ENCODE measurements at places on chromosomes 11 and 22. TPM values are rescaled to one million over a fixed set of nuclear protein-coding genes. Genes with fewer than 3 reads are reported as not detected.
A peak's percentile ranks its signal among the peaks of the same experiment; 100 is the strongest.

CRYBA4 gene
- total RNA-seq = not detected

OR51E2 gene
- 0.42 TPM for total RNA-seq

ANO5 gene
- 0.90 TPM for total RNA-seq

NEFH gene
- total RNA-seq = not detected

- no peaks in the 10 kb centered on the region for H3K36me3 ChIP-seq
- no peak overlapping the region for H3K27ac ChIP-seq
- no peak for DNase-seq
- peaks cover 42% of the 10 kb centered on the region for H3K4me1 ChIP-seq
- peaks cover 58% of the 10 kb centered on the region for H3K27me3 ChIP-seq
- H3K4me3 ChIP-seq = no peak overlapping the region
Observed at GRCh38 chr11:92227959-92228935, 3.6 kb downstream of the FAT3 start.

DNA sequence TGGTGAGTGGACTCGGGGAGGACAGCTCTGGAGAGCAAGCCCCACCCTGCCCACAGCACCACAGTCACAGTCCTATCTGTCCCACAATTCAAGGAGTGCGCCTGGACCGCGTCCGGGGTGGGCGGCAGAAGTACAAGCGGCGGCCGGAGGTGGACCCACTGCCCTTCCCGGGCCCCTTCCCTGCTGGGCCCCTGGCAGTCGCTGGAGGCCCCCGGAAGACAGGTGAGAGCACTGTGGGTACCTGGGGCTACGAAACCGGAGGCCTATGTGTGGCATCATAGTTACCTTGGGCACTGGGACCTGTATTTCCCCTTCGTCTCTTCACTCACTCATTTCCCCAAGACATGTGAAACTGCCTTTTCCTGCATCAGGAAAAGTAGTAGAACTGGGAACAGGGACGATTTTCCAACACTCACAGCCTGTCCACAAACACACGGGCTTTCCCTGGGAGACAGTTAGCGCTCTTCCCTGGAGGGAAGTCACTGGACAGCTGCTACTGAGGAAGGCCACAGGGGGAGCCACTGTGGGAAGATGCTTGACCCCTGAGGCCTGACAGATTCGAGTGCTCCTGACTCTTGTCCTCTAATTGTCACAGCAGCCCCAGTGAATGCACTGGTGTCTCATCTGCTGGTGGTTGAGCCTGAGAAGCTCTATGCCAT, 3.1 kb downstream of the TRMT112 start:
- peaks cover 7% of the 10 kb centered on the region for H3K4me1 ChIP-seq
- no peak for DNase-seq

DNA sequence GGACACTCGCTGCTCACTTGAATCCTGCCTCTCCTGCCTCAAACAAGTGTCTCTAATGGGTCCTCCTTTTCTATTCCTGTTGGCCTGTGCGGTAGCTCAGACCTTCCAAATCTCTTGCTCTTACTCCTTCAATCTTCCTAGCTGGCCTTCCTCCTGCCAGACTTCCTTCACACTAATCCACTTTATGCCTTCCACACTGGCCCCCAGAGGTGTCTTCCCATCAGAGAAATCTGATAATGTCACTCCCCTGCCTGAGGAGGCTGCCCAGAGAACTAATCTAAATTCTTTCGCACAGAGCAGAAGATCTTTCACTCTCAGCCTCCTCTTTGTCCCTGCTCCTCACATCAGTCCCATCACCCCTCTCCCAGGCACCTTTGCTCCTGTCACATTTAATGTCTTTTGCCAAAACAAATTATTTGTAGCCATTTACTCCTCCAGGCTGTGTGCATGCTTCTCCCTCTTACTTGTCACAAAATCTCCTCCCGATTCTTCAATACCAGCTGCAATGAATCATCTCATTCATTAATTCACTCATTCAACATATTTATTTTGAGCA, 175.7 kb downstream of the MAML2 start:
- peaks cover 16% of the 10 kb centered on the region for H3K4me1 ChIP-seq
- no peak for DNase-seq
- no peaks in the 10 kb centered on the region for H3K27me3 ChIP-seq
- no peak overlapping the region for H3K4me3 ChIP-seq

DNA sequence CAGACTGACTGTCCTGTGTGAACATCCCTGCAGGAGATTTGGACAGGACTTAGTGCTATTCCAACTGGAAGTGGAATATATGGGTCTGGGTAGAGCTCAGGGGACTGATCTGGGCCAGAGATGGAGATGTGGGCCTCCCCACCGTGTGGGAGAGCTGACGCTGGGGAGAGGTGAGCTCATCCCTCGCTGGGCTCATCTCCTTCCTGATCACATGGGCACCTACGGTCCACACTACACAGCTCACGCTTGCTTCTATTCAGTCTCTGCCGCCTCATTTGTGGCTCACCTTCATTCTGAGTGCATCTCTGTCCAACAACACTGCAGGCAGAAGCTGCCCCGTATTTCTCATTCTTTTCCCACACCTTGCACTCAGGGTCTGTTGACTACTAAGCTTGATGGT, 16.6 kb upstream of the RAB1B start:
- no peaks in the 10 kb centered on the region for H3K36me3 ChIP-seq
- no peak overlapping the region for H3K4me3 ChIP-seq
- no peak for DNase-seq
- H3K27ac ChIP-seq = no peak overlapping the region
- peaks cover 5% of the 10 kb centered on the region for H3K4me1 ChIP-seq

DNA sequence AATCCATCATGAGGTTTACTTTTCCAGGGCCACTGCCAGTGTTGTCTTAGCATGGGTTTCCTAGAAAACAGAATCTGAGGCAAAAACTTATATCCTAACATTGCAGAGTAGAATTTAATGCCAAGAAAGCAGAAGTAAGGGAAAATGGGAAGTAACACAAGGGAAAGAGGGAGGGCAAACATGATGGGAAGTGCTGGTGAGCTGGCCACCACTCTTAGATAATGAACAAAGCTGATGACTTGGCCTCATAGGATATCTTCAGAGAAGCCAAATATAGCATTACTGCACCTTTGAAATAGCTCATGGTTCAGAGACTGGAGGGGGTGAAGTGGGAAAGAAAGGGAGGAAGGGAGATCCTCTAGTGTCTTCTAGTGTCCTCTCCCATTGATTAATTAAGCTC, 24.8 kb upstream of the CALCB start:
- H3K27me3 ChIP-seq = no peaks in the 10 kb centered on the region
- no peaks in the 10 kb centered on the region for H3K4me1 ChIP-seq
- no peak overlapping the region for H3K4me3 ChIP-seq
- H3K27ac ChIP-seq = no peak overlapping the region

DNA sequence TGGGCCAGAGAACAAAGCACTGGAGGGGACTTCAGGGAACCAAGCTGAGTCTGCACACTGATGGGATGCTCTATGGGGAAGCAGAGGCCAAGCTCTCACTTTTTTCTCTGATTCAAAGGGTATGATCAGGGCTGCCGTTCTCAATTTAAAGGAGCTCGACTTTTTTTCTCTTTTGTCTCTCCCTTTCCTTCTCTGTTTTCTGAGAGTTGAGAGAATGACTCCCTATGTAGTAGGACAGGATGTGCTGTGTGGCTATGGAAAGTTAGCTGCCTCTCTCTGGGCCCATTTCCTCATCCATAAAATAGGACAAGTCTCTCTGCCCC, 7.9 kb downstream of the ADORA2A start:
- peak overlapping the region; percentile 69 for H3K27ac ChIP-seq
- no peaks in the 10 kb centered on the region for H3K36me3 ChIP-seq
- no peak overlapping the region for H3K4me3 ChIP-seq
- H3K27me3 ChIP-seq = no peaks in the 10 kb centered on the region

- no peaks in the 10 kb centered on the region for H3K36me3 ChIP-seq
- no peak for DNase-seq
- peaks cover 5% of the 10 kb centered on the region for H3K4me1 ChIP-seq
- H3K27ac ChIP-seq = no peak overlapping the region
- H3K27me3 ChIP-seq = no peaks in the 10 kb centered on the region
- no peak overlapping the region for H3K4me3 ChIP-seq
Observed at GRCh38 chr11:95671768-95672167, 117.8 kb downstream of the FAM76B start.

DNA sequence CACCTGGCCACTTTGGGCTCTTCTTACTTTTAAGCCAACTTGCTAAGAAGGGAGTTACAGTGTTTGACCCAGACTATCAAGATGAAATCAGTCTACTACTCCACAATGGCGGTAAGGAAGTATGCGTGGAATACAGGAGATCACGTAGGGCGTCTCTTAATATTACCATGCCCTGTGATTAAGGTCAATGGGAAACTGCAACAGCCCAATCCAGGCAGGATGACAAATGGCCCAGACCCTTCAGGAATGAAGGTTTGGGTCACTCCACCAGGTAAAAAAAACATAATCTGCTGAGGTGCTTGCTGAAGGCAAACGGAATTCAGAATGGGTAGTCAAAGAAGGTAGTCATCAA, 1.0 kb upstream of the YPEL4 start:
- H3K4me1 ChIP-seq = peaks cover 57% of the 10 kb centered on the region
- no peak for DNase-seq
- no peak overlapping the region for H3K27ac ChIP-seq
- no peaks in the 10 kb centered on the region for H3K36me3 ChIP-seq

DNA sequence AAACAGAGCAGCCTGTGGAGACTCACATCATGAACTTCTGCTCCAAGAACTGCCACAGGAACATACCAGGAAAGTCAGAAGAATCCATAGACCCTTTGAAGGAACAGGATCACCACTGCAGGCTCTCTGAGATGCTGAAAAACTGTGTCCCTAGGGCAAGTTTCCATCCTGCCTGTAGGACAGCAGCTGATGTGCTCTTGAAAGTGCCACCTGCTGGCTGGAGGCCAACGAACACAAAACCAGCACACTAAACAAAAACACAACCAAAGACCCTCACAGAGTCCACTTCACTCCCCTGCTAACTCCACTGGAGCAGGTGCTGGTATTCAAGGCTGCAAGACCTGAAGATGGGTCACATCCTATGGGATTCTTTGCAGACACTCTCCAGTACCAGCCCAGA, 12.0 kb upstream of the NXPE1 start:
- H3K4me3 ChIP-seq = no peak overlapping the region
- DNase-seq = no peak
- H3K27me3 ChIP-seq = no peaks in the 10 kb centered on the region
- H3K27ac ChIP-seq = no peak overlapping the region
- no peaks in the 10 kb centered on the region for H3K36me3 ChIP-seq

DNA sequence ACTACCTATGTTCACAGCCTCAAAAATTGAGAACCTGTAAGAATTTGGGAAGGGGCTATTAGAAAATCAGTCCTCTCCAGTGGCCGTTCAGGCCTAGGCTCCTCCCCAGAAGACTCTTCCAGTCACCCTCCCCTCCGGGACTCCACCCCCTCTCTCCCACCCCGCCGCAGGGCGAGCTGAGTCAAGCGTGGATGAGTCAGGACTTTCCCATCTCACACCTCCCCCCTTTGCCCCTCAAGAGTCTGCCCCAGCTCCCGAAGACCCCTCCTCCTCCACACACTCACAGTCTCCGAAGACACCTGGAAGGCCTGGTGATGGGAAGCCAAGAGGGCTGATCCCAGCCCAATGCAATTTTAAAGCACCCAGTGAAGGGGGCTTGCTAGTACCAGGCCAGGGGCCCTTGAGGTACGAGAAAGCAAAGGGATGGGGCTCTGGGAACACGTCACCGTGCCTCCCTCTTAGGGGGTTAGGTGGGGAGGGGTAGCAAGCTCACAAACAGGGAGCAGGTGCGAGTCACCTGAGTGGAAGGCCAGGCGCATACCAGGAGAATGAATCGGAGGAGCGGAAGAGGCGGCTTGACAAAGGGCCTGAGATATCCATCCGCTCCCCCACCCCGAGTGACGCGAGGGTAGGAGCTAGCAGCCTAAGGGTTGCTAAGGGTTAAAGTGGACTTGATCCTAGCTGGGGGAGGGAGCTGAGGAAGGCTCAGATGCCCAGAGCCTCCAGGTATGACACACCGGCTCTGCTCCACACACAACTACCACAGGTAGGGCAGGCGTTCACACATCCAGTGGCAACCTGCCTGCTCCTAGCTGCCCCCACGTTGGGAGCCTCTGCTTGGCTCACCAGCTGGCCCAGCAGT, 13.6 kb downstream of the BCL9L start:
- no peaks in the 10 kb centered on the region for H3K36me3 ChIP-seq
- H3K4me3 ChIP-seq = peak overlapping the region; percentile 53
- peak; percentile 74 for DNase-seq
- H3K4me1 ChIP-seq = peaks cover 88% of the 10 kb centered on the region
- H3K27ac ChIP-seq = peak overlapping the region; percentile 88

DNA sequence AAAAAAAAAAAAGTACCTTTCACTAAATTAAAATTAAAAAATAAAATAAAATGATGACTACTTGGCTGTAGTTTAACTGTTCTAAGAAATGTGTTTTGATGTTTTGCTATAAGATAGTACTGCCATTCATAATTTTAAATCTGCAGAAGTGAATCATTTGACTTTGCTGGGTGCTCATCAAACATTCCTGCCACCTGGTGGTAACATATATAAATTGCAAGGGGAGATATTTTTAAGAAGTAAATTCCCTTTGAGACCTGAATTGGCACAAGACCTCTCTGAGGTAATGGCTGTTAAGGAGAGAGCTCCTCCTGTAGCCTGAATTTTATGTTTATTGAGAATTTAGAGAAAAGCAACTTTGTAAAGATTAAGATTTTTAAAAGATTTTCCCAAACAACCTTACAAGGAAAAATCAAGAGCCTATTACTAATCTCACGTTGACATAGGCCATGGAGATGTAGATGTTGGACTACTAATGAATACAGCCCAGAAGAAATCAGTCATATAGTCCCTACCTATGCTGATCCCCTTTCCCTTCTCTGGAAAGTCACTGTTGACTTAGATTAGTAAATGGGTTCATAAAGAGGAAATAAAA, 11.9 kb upstream of the NARS2 start:
- no peak overlapping the region for H3K27ac ChIP-seq
- H3K4me1 ChIP-seq = no peaks in the 10 kb centered on the region
- no peaks in the 10 kb centered on the region for H3K36me3 ChIP-seq
- no peak overlapping the region for H3K4me3 ChIP-seq
- no peak for DNase-seq

DNA sequence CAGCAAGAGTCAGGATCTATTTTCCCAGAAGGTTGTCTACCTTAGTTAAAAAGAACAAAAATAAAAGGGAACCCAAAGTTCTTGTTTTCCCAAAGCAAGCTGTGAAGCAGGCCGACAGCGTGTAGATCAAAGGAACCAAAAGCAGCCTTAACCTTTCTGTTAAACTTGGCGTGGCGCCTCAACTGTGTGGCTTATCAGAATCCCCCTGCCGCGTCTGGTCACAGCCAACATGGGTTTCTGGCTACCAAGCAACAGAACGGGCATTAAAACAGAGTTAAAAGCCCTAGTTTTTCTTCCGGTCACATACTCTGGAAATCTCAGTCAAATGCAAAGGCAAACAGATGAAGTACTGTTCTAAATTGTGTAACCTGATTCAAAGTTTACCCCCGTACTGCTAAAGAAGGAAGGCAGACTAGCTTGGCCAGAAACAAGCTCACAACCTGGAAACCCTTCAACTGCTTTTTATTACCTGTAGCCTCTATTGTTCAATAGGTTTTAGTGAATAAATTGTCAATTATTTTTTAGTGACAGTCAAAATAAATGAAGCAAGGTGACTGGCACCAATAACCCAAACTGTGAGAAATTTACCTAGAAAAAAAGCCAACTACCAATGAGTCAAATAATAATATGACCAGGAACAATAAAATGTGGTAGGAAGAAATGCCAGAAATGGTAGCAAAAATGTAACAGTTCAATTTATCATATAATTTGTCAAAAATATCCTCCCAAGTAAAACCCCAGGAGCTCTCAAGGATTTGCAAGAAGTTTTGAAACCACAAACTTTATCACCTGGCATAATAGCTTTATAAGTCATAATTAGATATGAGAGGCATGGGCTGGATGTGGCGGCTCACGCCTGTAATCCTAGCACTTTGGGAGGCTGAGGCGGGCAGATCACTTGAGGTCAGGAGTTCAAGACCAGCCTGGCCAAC, 21.4 kb downstream of the CHKA start:
- H3K4me3 ChIP-seq = no peak overlapping the region
- no peaks in the 10 kb centered on the region for H3K36me3 ChIP-seq
- H3K27me3 ChIP-seq = no peaks in the 10 kb centered on the region
- H3K4me1 ChIP-seq = peaks cover 11% of the 10 kb centered on the region
- DNase-seq = no peak
